Neural crest cell (in vitro differentiated cells): ENCODE measurements at places on chromosomes 1 and 21. TPM values are rescaled to one million over a fixed set of nuclear protein-coding genes. Genes with fewer than 3 reads are reported as not detected.

DNA sequence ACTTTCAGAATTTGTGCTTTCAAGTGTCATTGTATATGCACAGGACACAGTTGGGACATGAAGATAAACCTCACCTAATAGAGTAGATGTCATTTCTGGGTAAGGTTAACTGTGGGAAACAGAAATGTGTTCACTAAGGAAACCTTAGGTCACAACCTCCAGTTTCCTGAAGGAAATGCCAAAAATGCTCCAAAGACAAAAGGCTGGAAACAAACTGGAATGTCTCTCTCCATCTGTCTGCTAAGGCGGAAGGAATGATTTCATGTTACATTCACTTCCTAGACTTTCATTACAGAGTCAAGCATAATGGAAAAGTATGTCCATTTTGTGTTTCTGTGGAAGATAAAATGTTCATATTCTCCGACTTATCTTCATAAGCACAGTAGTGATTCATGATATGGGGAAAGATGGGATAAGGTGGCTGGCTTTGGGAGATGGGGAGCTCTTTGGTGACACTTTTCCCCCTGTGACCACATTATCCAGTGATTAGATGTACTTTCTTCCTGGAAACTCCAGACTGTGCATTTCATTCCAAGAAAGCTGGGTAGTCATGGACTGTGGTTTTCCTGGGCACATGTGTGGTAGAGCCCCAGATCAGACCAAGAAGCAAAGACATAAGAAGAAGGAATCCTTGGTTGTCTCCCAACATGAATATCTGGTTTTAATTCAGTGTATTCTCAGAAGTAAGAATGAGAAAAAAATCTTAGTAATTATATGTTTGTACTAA lies 5.7 kb downstream of the S1PR1 start:
- DNase-seq: no peak

GRCh38 chr1:84853741-84854721 lies 39.0 kb downstream of the LPAR3 start:
- no peak for DNase-seq

DNA sequence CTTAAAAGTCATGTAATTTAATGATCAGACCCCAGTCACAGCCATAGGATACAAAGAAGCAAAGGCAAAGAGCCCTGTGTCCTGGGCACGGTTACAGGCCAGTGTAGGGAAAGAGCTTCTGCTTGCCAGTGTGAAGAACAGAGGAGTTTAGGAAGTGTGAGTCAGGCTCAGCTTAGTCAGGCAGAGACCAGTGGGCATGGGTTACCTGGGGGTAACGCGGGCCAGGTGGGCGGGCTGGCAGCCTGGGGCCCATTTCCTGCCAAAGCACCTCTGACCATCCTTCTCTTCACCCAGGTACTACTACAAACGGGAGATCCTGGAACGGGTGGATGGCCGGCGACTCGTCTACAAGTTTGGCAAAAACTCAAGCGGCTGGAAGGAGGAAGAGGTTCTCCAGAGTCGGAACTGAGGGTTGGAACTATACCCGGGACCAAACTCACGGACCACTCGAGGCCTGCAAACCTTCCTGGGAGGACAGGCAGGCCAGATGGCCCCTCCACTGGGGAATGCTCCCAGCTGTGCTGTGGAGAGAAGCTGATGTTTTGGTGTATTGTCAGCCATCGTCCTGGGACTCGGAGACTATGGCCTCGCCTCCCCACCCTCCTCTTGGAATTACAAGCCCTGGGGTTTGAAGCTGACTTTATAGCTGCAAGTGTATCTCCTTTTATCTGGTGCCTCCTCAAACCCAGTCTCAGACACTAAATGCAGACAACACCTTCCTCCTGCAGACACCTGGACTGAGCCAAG lies 4.7 kb downstream of the ELF3 start:
- no peak for DNase-seq

GRCh38 chr1:85582687-85583591 lies 2.4 kb downstream of the CCN1 start:
- DNase-seq: no peak

DNA sequence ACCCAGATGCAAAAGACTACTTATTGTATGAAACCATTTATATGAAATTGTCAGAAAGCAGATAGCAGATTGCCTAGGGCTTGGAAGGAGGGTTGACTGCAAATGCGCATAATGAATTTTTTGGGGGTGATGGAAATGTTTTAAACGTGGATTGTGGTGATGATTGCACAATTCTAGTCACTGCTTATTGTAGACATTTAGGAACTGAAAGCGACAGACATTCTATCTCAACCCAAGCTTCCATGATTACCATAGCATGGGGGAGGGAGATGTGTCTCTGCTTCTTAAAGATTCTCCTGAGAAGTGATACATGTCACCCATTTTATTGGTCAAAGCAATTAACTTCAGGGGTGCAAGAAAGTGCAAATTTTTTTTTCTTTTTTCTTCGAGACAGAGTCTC lies 2.8 kb upstream of the MTF2 start:
- no peak for DNase-seq

- DNase-seq: no peak
These were observed 26.6 kb downstream of the AK4 start for GRCh38 chr1:65174585-65174984.

DNA sequence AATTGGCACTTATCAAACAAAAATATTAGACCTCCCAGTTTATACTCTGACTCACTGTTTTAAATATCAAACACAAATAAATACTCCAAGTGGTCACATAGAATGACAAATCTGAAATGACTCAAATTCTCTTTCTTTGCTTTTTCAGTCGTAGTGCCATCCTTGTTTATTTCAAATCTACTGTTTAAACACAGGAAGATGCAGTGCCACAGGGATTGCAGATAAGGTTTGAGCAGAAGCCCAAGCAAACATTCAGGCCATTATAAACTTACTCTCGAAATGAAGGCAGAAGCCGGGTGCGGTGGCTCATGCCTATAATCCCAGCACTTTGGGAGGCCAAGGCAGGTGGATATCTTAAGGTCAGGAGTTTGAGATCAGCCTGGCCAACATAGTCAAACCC lies 255.4 kb upstream of the PLXNA2 start:
- no peak for DNase-seq

DNA sequence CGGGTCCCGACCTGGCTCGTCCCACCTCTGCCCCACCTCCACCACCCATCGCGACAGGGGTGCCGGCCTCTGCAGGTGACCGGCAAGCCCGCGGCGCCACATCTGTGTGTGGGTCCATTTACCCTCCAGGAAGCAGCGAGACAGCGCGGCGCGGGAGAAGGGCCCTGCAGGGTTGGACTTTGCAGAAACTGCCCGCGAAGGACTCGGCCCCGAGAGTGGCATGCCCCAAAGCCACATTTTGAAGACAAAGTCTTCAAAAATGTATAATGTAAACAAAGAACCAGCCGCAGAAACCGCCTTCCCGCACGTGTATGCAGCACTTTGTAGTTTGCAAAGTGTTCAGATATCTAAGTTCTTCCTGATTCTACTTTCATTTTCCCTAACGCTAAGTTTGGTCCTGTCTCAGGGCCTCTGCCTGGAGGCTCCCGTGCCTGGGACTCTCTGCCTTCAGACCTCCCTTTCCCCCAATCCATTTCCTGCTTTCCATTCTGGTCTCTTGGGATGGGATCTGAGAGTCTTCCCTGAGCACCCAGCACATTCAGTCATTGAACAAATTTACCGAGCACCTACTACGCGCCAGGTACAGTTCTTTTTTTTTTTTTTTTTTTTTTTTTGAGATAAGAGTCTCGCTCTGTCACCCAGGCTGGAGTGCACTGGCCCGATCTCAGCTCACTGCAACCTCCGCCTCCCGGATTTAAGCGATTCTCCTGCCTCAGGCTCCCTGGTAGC lies 524 bp upstream of the TMCO4 start:
- DNase-seq: peak; percentile 9

- DNase-seq: no peak
These were observed 25.8 kb upstream of the CAPZB start for GRCh38 chr1:19511116-19511515.

DNA sequence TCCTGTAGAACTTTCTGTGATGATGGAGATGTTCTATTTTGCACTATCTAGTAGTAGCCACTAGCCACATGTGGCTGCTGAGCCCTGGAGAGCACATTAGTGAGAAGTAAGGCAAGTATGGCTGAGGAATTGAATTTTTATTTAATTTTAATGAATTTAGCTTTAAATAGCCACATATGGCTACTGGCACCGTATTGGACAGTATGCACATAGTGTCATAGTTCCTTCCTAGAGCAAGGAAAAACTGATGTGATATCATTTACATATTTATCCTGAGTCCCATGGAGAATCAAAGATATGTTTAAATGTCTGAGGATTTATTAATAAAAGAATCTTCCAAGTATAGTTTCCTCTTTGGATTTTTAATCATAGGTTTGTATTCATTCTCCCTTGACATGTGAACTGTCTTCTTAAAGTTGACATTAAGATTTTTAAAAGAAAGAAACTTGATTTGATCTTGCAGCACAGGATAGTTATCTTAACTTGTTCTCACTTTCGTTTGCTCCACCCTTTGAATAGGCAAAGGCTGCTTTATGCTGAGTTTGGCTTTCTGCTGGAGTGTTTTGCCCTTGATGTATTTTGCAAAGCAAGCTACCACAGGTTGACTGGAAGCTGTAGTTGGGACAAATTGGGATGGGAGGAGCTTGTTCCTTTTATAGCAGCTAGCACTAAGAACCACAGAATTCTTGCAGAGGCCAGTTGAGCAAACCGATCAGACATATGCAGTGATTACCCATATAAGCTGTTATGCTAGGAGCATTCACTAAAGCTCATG lies 129.7 kb downstream of the VPS13D start:
- no peak for DNase-seq

DNA sequence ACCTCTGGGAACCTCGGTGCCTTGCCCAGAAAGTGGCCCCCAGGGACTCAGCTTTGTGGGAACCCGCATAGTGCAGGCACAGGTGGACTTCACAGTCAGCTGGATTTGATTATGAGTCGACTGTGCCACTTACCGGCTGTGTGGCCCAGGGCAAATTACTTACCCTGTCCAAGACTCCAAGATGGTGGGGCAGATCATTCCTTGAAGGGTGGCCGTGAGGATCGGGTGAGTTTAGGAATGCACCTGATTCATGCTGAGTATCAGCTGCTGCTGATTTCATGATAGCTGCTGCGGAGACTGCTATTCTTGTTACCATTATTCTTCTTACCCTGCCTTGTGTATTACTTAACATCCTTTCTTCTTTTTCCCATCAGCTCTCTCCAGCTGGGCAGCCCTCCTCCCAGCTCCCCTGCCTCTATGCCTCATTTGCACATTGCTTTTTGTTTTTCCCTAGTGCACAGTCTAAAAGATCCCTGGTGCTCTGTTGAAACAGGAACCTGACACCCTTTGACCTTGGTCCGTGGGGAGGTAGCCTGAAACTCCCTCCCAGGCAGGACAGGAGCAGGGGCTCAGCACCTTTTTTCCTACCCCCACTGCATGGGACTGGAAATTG lies 40.5 kb upstream of the FHAD1 start:
- no peak for DNase-seq

DNA sequence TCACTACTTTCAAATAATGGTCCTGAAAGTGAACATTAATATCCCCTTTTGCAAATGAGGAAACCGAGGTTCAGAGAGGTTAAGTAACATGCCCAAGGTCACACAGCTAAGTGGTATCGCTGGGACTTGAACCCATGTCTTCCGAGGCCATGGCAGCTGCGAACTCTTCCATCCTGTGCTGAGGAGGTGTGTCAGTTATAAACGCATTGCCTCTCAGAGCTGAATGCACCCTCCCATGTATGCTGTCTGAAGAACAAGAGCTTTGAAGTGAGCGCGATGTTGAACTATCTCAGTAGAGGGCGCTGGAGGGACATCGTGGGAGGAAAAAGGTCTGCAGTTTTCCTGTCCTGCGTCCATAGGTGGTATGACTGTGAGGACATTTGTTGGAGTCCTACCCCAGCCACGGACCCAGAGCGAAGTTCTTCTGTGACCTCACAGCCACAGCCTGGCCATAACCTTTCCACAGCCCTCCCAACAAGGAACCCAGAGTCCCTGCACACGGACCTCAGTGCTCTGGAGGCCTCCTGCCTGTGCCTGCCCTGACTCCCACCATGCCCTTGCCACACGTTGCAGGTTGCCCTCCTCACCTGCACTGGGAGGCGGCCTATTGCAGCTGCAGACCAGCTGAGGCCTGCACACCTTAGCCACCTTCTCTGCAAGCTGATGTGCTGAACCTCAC lies 7.5 kb downstream of the MYOC start:
- DNase-seq: peak; percentile 79

- DNase-seq: no peak
These were observed 160.9 kb upstream of the CSF3R start for GRCh38 chr1:36643371-36644270.

- DNase-seq: no peak
These were observed 3.3 kb downstream of the TXNIP start for GRCh38 chr1:145992958-145993617.

DNA sequence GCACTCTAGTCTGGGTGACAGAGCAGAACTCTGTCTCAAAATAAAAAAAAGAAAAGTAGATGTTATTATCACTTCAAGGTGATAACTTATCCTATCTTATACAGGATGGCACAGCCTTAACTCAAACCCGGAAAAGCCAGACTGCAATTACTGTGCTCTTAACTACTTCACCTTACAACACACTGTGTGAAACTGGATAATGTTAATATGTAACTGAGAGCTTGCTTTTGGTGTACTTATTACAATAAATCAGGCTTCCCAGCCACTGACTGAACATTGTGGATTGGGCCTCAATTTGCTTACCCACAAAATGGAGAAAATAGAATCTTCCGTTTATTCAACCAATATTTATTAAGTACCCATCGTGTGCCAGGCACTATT lies 1.4 kb downstream of the ORC1 start:
- DNase-seq: no peak

DNA sequence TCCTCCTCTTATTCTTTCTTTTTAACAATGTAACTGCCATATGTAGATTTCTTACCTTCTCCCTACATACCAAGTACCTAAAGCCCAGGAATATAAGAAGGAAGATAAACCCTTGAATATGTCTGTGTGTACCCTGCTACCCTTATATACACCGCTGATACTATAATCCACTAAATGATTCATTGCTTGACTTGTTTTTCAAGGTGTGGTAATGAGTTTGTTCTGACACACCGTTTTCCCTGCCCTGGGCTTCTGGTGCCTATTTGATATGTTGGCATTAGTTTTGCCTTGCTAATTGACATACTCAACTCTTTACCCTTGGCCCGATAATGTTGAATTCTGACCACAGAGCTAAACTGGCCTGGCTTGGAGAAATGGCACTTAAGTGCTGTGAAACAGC lies 64.3 kb downstream of the IL23R start:
- no peak for DNase-seq

- DNase-seq: no peak
These were observed 259.9 kb downstream of the FOXD2 start for GRCh38 chr1:47697616-47698335.

RGS1 gene
- not detected in 2 replicates for total RNA-seq

KPRP gene
- not detected in 2 replicates for total RNA-seq

NBPF4 gene
- not detected in 2 replicates for total RNA-seq

GRIK3 gene
- total RNA-seq: 1.6 and 2.4 TPM in 2 replicates

NUAK2 gene
- total RNA-seq: 14.7 and 15.4 TPM in 2 replicates

CLCNKB gene
- total RNA-seq: 0.30 TPM in 2 replicates

OR2T11 gene
- total RNA-seq: not detected in 2 replicates

KRTAP19-1 gene
- not detected in 2 replicates for total RNA-seq

FAM110D gene
- total RNA-seq: 1.0 and 1.2 TPM in 2 replicates

AGMAT gene
- 1.2 and 1.4 TPM in 2 replicates for total RNA-seq

MR1 gene
- total RNA-seq: 0.21 TPM in 1 of 2 replicates, not detected in the other
